Mesendoderm (in vitro differentiated cells): ENCODE measurements at places on chromosomes 1 and 21.

GRCh38 chr1:37393173-37394120 is 80.9 kb upstream of the ZC3H12A start:
- DNase-seq = no peak

DNA sequence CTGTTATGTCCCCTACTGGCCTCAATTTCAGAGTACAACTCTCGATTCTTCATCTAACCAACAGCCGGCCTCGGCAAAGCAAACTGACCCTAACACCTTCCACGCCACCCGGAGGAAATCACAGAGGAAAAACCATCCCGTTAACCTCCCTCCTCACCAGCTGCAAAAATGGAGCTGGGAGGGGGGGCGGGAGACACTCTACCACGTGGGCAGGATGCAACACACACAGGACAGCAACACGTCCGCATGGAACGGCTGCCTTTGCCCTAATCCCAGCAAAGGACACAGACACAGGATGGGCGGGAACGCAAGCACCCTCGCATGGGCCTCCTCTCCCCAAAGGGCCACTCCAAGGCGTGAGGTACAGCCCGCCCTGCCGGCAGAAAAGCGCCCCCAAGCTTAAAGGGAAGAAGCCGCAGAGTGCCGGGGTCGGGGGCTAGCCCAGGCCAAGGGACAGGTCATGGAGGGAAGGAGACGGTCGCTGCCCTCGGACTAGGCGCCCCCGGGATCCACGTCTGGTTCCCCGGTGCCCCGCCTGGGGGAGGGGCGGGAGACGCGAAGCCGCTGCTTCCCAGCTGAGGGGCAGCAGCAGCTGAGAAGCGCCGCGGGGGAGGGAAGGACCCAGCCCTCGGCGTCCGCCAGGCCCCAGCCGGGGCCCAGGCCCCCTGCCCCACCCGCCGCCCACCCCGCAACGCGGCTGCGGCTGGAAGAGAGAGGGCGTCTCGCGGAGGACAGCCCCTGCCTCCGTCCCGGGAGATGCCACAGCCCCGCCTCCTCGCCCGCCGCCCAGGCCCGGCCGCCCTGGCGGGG is 590 bp downstream of the FOXJ3 start:
- DNase-seq = peak; percentile 85

- no peak for DNase-seq
Measured at GRCh38 chr21:38241029-38241740, 15.6 kb upstream of the KCNJ15 start.

GRCh38 chr1:15332525-15332924 is 77.2 kb upstream of the EFHD2 start:
- no peak for DNase-seq
